DND-41 (cell line): ENCODE measurements at places on chromosomes 1 and 21.

GRCh38 chr1:165424454-165425216 is 20.3 kb downstream of the RXRG start:
- no peak for DNase-seq

GRCh38 chr1:155729031-155729898 is 40.4 kb downstream of the DAP3 start:
- DNase-seq: peak; percentile 45

- no peak for DNase-seq
Observed at GRCh38 chr21:36717976-36718375, 19.1 kb downstream of the SIM2 start.

DNA sequence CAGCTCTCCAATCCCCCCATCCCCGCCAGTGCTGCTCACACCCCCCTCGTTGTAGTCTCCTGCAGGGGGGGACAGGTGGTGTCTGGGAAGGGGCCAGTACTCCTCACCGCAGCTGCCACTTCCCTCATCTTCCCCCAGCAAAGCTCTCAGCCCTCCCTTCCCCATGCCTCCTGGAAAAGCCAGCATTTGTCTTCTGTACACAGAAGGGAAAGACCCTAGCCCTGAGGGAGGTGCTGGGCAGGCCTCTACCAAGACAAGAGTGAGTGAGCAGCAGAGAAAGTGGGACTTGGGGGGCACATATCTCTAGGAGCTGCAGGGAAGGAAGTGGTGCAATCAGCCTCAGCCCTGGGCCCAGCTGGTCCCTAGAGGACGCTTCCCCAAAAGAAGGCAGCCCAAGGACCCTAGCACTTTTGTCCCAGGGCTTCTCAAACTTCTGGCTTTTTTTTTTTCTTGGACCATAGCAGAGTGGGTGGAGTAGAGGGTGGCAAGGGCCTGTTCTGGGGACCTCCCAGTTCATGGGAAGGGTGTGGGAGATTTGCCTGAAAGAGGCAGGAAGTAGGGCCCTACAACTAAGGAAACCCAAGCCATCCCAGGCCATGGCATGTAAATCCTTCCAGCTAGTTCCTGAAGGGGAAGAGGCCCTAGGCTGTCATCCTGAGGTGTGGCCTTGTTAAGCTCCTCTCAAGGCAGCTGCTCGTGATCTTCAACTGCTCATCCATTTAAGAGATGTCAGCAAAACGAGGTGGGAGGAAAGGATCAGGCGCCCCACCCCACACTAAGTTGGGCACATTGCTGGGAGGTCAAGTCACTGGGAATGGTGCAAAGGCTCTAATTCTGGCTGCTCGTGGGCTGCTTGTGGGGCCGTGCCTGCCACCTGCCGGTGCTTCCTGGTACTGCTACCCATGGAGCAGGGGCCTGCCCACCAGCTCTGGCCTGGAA is 12.6 kb downstream of the ZC3H12A start:
- DNase-seq: peak; percentile 75

- no peak for DNase-seq
Observed at GRCh38 chr1:234309243-234309597, 64.0 kb upstream of the COA6 start.

- peak; percentile 40 for DNase-seq
Observed at GRCh38 chr1:202571719-202572339, 138.4 kb downstream of the SYT2 start.

DNA sequence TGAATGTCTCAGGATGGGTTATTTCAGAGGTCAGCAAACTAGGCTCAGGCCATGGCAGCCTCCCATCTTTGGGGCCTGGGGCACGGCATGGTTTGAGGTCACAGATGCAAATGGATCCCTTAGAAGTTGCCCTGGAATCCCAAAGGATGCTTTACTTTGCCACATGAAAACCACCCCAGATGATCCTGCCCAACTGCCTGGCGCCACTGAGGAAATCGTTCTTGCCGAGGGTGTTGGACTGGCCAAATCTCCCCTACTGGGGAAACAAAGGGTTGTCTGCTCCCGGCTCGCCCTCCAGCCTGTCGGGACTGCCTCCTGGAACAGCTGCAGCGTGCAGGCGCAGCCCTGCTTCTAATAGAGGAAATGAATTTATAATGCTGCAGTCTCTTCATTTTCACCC is 173.0 kb upstream of the LMO4 start:
- DNase-seq: no peak

- no peak for DNase-seq
Observed at GRCh38 chr1:21201650-21202049, 25.0 kb upstream of the EIF4G3 start.

- DNase-seq: no peak
Observed at GRCh38 chr1:233340966-233341516, 13.5 kb downstream of the MAP3K21 start.
